Epithelial cell of prostate (primary cell): ENCODE measurements at places on chromosomes 2 and 18.

- no peak for DNase-seq
These were observed 7.8 kb downstream of the SPEG start for GRCh38 chr2:219442256-219443015.

DNA sequence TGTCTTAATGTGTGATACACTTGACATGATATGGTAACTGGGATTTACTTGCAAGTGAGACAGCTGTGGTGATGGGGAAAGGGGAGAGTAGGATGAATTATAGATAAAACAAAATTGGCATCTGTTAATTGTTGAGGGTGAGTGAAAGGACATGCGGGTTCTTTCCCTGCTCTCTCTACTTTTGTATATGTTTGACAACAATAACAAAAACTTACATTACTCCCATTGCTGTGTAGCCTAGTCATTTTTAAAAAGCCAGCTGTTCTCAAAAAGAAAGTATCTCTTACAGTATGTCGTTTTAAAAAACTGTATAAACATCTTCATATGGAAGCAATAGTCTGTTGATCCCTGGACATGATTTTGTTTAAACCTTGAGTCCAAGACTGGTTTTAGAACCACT is 117.6 kb downstream of the MYO1B start:
- no peak for DNase-seq

- no peak for DNase-seq
These were observed 54.3 kb downstream of the BOLA3 start for GRCh38 chr2:74093426-74093825.

DNA sequence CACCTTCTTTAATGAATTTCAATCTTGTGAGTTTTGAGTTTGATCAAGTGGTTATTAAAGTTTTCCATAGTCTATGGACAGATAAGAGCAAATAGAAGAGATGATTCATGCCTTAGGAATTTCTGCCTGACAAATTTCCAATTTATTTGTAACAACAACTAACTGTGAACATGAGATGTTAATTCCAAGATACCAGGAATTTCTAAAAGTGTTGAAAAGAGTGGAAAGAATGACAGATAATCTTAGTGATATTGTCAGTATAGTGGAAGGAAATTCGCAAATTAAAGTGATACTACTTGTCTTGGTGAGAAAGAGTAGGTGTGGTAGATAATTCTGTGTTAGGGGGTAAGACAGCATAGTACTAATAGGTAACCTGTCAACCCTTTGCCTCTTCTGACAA is 82.4 kb downstream of the AGPS start:
- DNase-seq, result no peak

DNA sequence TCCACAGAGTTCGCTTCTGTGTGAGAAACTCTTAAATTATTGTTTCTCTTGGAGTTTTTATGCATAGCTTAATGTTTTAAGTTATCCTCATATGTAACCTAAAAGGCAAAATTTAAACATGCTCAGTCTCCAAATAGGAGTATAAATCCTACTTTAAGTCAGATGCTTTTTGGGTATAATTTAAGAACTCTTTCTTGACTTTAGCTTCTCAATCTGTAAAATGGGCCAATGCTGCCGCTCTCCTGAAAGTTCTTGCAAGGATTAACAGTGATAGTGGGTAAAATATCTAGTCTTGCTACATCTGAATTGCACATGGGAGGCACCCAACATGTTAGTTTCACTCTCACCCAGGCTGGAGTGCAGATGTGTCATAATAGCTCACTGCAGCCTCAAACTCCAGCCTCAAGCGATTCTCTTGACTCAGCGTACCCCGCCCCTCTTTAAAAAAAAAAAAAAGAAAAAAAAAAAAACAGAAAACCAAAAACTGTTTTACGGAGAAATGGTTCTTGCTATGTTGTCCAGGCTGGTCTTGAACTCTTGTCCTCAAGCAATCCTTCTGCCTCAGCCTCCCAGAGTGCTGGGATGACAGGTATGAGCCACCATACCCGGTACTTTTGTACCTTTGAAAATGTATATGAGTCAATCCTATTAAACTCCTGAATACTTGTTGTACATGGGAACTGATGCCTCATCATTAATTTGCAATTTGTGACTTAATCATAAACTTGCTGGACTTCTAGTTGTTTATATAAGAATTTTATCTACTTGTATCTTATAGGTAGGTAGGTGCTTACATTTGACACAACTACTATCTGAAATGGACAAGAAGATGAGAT is 1.8 kb downstream of the FBXO48 start:
- DNase-seq, result peak; percentile 66

DNA sequence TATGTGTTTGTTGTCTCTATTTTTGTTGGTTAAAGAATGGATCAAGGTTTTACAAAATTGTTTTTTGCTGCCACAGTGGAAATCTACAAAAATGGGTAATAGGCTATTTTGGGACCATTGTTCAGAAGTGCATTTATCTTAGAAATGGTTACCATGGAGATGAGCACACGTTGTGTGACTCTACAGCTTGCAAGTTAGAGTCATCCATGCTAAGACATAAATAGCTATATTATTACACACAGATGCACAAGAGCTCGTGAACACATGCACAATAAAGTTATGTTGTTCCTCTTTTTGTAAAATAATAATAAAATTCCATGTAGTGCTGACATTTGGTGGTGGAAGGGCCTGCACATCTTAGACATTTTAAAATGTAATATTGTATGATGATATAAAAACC is 15.5 kb upstream of the DUSP19 start:
- DNase-seq, result no peak

DNA sequence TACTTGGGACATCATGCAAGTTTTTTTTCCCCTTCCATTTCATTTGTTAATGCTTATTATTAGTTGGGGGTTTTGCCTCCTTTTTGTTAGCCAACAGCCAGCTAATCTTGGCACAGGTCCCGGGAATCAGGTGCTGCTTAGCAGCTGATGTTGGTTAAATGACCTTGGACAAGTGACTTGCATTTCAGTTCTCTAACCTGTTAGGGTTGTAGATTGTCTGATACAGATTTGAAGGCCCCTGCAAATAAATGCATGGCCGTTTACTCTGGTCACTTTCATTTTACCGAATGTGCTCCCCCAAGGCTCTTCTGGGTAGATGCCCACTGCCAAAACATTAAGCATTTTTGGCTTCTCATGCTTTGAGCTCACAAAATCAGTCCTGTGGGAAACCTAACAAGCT is 120.9 kb downstream of the SPTBN1 start:
- no peak for DNase-seq

GRCh38 chr2:86435531-86435930 is 5.6 kb upstream of the KDM3A start:
- no peak for DNase-seq

DNA sequence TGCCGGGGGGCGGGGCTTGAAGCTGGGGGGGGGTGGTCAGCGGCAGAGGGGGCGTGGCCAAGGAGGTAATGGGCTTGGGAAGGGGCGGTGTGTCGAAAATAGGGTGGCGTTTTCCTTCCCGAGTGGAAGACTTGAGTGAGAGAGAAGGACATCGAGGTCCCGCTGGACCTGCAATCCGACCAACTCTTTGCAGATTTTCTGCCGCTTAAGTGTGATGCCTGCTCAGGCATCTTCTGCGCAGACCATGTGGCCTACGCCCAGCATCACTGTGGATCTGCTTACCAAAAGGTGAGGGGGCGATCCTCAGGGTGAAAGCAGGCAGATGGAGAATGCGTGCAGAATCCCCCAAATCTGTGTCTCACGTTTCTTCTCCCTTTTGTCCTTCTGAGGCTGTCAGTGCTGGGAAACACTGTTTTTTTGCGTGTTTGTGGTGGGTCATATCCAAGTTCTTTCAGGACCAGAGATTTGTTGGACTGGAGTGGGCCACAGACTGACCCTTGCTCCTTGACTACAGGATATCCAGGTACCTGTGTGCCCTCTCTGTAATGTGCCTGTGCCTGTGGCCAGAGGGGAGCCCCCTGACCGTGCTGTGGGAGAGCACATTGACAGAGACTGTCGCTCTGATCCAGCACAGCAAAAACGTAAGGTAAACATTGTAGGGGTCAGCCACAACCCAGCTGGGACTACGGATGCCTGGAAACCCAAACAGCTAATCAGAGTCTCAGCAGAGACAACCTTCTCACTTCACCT is 727 bp downstream of the ZFAND2B start:
- DNase-seq, result no peak

GRCh38 chr2:120399889-120400240 is 53.9 kb downstream of the INHBB start:
- no peak for DNase-seq

- DNase-seq, result no peak
These were observed 122.4 kb downstream of the SETBP1 start for GRCh38 chr18:44803019-44803650.

GRCh38 chr18:29154758-29155725 is 978.1 kb upstream of the CDH2 start:
- peak; percentile 98 for DNase-seq

DNA sequence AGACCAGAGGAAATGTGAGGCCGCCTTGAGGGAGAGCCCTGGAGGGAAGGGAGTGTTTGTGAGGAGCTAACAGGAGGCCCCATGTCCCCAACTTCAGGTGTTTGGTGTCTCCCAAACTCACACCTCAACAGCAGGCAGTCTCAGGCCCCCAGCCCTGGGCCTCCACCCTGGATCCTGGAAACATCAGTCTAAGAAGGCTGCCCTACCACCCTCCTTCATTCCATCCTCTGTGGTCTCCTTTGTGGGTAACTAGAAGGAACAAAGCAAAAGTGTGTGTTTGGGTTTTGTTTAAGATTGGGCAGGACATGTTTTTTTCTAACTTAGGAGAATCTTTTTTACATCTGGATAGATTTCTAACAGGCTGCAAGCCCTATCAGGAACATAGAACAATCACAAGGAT is 404.3 kb downstream of the BCL11A start:
- DNase-seq, result no peak
